Activated CD4-positive, alpha-beta T cell treated with anti-CD3 and anti-CD28 coated beads, Interleukin-2, amount 50 U/mL, for 24 hours (primary cell): ENCODE measurements at places on chromosomes 13 and 19.

DNA sequence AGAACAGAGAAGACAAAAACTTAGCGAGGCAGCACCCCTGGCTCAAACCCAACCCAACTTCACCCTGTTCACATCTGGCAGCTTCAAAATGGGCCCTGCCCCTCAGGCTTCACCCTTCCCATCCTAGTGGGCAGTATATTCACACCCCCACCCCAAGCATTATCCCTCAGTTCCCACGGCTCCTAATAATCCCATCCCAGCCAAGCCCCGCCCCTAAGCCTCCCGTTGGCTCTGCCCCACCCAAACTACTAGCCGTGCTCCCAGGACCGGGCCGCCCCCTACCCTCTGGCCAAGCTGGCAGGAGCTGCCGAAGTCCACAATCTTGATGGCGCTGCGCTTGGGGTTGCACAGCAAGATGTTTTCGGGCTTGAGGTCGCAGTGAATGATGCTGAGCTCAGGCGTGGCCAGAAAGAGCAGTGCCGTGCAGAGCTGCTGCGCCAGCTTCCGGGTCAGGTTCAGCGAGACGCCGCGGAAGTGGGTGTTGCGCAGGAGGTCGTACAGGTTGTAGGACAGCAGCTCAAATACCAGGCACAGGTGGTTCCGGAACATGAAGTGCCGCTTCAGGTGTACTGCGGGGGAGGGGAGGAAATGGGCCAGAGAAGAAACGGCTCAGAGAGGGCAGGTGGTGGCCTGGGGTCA is 5.8 kb downstream of the DYRK1B start:
- DNase-seq = no peak

DNA sequence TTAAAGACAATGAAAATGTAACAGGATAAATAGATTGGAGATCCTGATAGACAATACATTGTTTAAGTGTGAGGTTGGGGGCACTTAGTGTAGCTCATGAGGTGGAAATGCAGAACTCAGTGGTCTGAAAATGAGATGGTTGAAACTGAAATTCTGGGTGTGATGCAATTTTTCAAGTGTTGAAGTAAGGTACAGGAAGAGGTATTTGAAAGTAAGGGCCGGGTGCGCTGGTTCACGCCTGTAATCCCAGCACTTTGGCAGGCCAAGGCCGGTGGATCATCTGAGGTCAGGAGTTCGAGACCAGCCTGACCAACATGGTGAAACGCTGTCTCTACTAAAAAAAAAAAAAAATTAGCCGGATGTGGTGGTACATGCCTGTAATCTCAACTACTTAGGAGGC is 113.0 kb downstream of the UFM1 start:
- no peak for DNase-seq

DNA sequence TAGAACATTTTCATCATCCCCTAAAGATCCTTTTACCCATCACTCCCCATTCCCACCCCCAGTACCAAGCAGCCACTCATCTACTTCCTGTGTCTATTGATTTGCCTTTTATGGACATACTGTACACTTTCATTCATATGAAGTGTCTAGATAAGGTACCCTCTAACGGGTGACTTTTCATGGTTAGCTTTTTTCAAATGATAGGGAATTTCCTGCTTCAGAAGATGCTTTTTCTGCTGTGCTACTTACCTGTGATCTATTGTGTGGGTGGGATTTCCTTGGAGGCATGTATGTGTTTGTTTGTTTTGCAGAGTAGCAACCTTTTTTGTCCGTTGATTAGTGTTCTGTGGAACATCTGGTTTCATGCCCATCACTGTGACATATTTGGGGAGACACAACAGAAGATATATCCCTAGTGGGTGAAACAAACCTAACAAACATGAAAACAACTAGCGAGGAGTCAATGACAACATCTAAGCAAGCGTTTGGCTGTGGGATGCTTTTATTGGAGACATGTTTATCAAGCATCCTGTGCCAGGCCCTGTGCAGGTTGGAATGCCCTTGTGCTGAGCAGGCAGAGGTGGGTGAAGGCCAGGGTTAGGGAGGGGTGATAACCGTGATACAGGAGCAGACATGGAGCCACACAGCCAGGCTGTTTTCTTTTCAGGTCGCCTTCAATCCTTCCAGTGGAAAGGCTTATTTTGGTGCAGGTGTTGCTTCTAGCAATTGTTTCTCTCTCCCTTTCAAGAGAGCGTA is 17.6 kb downstream of the SPINT2 start:
- DNase-seq = no peak

DNA sequence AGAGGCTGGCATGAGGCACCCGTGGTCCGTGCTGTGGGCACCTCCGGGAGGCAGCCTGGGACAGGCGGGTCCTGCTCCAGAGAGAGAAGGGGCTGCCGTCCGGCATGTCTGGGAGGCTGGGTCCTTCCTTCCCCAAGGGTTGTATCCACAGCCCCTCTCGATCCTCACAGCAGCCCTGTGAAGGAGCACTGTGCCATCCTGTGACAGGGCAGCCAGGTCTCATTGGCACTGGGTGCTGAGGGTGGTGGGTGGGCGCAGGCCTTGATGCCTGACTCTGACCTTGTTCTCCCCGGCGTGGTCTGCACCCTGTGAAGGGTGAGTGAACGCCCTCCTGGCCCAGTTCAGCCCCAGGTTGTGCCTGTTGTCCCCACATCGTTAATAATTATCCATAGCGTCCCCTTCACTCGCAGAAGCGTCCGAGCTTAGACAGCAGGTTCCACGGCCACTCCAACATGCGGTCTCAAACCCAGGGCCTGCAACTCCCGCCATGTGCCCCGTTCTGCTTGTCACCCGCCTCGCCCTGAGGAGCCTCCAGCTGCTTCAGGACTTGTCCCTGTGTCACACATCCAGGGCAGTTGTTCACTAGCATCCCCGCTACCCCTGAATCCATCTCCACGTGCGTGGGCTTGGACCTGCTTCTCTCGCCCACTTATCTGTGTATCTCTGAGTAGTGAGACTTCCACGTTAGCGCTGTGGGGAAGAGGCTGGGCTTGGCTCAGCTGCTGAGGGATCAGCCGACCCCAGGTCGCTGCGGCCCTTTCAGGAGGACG is 10.6 kb downstream of the ATP11A start:
- DNase-seq = no peak

GRCh38 chr19:43444531-43445287 is 20.7 kb downstream of the LYPD3 start:
- DNase-seq = no peak

DNA sequence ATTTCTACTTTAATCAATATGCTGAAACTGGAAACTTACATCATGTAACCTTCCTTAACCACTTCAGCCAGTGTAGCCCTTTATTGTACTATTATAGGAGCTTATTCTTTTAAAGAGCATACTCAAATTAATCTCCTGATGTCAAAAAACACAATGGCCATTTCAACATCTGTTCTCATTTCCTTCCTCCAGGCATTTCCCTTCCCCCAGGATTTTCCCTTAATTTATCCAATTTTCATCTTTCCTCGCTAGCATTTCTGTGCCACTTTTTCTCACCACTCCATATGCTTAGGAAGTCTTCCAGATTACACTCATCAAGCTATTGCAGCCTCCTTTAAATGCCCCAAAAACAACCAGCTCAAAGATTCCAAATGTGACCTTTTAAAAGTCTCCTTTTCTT is 265.0 kb downstream of the PCDH9 start:
- DNase-seq = no peak

DNA sequence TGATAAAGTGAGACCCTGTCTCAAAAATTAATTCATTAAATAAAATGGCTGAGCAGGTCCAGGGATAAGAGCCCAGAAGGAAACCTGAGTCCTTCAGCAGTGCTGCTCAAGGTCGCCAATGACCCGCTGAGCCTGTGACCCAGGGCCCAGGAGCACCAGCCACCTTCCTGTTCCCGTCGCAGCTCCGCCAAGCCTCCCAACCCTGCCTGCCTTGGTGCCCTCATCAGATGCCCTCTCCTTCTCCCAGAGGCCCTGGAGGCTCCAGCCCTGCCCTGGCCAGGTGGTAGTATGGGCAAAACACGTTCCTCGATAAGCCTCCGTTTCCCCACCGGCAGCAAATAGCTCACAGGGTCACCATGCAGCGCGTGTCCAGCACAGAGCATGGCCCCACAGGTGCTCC is 2.6 kb downstream of the REXO1 start:
- DNase-seq = no peak

- no peak for DNase-seq
These were observed 12.2 kb upstream of the FFAR2 start for GRCh38 chr19:35435896-35436295.

GRCh38 chr13:44365008-44365407 is 8.6 kb upstream of the SERP2 start:
- no peak for DNase-seq

- no peak for DNase-seq
These were observed 1.1 kb upstream of the SSBP4 start for GRCh38 chr19:18418029-18418482.

GRCh38 chr13:42354241-42355091 is 82.5 kb downstream of the AKAP11 start:
- DNase-seq = no peak

GRCh38 chr19:40592170-40592569 is 9.0 kb upstream of the LTBP4 start:
- DNase-seq = no peak

DNA sequence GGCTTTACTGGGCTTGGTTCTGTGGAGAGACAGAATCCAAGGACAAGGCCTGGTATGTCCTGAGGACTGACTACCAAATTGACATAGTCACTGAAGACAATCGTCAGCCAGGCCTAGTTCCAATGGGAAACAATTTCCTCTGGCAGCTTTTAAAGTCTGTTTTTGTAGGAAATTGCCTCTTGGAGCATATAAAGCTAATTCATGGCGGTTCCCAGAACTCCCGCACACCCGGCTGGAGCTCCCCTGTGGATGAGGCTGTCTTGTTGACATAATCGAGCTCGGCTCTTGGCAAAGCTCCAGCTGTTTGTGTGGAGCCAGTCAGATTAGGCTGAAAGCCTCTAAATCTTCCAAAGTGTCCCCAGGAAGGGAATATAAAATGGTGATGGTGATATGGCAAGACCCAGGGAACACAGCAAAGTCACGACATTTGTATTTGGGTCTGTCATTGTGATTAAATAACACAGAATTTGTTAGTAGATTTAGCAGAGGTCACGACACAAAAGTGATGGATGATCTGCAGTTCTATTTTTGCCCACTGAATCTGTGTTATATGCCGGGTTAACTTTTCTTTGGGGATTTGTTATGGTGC is 395.0 kb downstream of the PCDH9 start:
- DNase-seq = no peak

DNA sequence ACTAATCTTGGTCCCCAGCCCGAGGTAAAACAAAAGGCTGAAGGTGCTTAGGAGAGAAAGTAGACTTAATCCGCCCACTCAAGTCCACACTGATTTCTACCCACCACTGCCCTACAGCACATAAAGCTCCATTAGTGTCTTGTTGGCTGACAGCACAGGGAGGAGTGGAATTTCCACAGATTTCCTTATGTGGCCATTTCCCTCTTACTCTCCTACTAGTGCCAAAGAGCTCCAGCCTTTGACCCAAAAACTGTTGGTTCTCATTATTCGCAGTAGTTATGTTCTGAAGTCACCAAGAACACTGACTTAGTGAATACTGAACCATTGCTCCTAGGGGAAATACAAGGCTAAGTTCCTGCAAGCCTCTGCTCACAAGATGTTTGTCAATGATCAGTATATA is 61.2 kb downstream of the RAB20 start:
- no peak for DNase-seq

- no peak for DNase-seq
These were observed 10.1 kb upstream of the TPRX2 start for GRCh38 chr19:47848823-47849473.

DNA sequence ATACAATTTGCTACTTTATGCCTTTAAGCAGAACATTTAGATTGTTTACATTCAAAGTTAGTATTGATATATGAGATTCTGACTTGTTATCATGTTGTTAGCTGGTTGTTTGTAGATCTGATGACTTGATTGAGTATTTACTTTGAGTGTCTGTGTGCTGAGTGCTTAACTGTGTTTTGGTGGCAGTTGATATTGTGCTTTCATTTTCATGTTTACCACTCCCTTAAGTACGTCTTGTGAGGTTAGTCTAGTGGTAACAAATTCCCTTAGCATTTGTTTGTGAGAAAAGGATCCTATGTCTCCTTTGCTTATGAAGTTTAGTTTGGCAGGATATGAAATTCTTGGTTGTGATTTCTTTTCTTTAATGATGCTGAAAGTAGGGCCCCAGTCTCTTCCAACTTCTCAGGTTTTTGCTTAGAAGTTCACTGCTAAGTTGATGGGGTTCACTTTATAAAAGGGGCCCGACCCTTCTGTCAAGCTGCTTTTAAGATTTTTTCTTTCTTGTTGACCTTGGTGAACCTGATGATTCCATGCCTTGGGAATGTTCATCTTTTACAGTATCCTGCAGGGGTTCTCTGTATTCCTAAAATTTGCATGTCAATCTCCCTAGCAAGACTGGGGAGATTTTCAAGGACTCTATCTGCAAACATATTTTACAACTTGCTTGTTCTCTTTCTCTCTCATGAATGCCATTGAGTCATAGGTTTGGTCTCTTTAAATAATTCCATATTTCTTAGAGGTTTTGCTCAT is 1095.4 kb upstream of the PCDH20 start:
- no peak for DNase-seq

- no peak for DNase-seq
These were observed 15.5 kb downstream of the STAP2 start for GRCh38 chr19:4322942-4323665.
